ENCODE measurements at places on chromosomes 2 and 18. TPM values are rescaled to one million over a fixed set of nuclear protein-coding genes. Genes with fewer than 3 reads are reported as not detected.

- H3K27ac ChIP-seq = no peak overlapping the region
- H3K4me3 ChIP-seq = no peak overlapping the region
- no peaks in the 10 kb centered on the region for H3K36me3 ChIP-seq
Measured at GRCh38 chr2:8380026-8380425, 301.8 kb upstream of the ID2 start.

DNA sequence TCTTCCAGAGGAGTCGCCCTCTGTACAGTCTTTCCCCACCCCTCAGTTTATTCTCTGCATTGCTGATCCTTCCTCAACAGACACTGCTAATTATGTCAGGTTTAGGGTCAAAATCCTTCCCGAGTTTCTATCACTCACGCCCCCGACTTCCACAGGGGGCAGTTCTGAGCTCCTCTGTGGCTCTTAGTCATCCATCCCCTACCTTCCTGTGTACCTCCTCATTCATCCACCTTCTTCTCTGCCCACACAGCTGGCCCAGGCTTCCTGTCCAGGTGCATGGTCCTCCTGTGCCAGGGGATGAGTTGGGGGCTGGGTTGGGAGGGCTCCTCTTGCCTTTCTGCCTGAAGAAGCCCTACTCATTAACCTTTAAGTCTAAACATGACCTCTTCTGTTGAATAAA is 202.9 kb downstream of the ARL4C start:
- DNase-seq = no peak
- H3K27ac ChIP-seq = no peak overlapping the region
- H3K27me3 ChIP-seq = peaks cover 3% of the 10 kb centered on the region

DNA sequence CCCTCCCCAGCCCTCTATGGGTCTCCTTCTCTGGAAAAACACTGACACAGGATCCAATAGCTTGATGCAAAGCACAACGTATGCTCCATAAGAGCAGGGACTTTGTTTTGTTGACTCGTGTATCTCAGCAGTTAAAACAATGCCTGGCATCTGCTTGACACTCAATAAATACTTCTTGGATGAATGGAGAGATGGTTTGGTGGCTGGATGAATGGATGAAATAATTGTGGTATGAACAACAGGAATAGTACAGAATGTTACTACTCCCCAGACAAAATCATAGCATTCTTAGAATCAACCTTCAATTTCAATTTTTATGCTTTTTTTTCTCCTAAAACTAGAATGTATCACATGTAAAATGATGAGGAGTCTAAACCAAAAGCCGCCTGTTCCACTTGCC is 57.4 kb downstream of the KCNE4 start:
- no peak overlapping the region for H3K4me3 ChIP-seq
- no peak for DNase-seq
- no peaks in the 10 kb centered on the region for H3K36me3 ChIP-seq
- no peaks in the 10 kb centered on the region for H3K27me3 ChIP-seq
- no peak overlapping the region for H3K27ac ChIP-seq
- H3K4me1 ChIP-seq = no peaks in the 10 kb centered on the region

- H3K27ac ChIP-seq = peak overlapping the region; percentile 4
- H3K27me3 ChIP-seq = no peaks in the 10 kb centered on the region
- H3K4me1 ChIP-seq = no peaks in the 10 kb centered on the region
- no peak overlapping the region for H3K4me3 ChIP-seq
- peak; percentile 61 for DNase-seq
Measured at GRCh38 chr18:67613731-67614130, 97.2 kb upstream of the DSEL start.

GRCh38 chr2:28228434-28228995 is 164.1 kb upstream of the FOSL2 start:
- no peaks in the 10 kb centered on the region for H3K27me3 ChIP-seq
- peak; percentile 47 for DNase-seq
- H3K4me1 ChIP-seq = peaks cover 26% of the 10 kb centered on the region
- no peak overlapping the region for H3K4me3 ChIP-seq
- no peak overlapping the region for H3K27ac ChIP-seq
- no peaks in the 10 kb centered on the region for H3K36me3 ChIP-seq

DNA sequence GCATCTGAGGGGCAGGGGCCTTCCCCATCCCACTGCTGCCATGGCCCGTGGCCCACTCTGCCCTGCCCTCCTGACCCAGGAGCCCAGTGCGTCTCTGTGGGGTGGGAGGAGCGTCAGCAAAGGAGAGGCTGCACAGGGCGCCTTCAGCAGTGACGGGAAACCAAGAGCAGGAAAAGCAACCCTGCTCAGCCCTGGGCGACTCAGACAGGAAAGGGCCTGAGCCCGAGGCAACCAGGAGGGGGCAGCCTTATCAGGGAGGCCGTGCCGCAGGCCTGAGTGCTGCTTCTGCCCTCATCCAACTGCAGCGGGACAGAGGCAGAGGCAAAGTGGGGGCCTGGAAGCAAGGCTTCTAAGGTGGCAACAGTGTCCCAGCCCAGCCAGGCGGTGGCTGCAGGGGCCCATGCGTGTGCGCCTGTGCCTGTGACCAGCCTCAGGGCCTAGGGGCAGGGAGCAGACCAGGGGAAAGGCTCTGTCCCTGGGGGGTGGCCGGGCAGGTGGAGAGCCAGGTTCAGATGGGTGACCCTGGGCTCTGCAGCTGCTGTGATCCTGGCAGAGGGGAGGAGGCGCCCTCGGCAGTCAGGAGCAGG is 23.3 kb upstream of the ALPI start:
- no peaks in the 10 kb centered on the region for H3K4me1 ChIP-seq
- no peak overlapping the region for H3K27ac ChIP-seq
- no peak for DNase-seq
- no peaks in the 10 kb centered on the region for H3K27me3 ChIP-seq
- no peak overlapping the region for H3K4me3 ChIP-seq
- H3K36me3 ChIP-seq = no peaks in the 10 kb centered on the region

DNA sequence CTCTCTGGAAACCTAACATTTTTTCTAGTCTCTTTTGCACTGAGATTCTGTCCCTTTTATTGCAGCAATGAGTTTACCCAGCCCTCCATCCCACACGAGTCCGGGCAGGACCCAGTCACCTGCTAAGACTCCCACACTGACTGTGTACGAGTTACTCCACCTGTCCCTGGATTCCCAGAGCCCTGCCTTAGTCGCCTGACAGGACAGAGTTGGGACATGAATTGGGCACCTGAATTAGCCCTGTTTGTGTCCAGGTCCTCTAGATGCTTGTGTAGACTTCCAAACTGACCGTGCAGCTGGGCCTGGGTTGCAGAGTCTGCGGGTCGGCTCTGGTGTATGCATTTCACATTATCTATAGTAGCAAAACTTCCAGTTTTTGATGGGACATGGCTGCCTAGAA is 238.7 kb downstream of the VAPA start:
- no peak for DNase-seq
- no peak overlapping the region for H3K27ac ChIP-seq
- no peaks in the 10 kb centered on the region for H3K36me3 ChIP-seq
- no peaks in the 10 kb centered on the region for H3K4me1 ChIP-seq

DNA sequence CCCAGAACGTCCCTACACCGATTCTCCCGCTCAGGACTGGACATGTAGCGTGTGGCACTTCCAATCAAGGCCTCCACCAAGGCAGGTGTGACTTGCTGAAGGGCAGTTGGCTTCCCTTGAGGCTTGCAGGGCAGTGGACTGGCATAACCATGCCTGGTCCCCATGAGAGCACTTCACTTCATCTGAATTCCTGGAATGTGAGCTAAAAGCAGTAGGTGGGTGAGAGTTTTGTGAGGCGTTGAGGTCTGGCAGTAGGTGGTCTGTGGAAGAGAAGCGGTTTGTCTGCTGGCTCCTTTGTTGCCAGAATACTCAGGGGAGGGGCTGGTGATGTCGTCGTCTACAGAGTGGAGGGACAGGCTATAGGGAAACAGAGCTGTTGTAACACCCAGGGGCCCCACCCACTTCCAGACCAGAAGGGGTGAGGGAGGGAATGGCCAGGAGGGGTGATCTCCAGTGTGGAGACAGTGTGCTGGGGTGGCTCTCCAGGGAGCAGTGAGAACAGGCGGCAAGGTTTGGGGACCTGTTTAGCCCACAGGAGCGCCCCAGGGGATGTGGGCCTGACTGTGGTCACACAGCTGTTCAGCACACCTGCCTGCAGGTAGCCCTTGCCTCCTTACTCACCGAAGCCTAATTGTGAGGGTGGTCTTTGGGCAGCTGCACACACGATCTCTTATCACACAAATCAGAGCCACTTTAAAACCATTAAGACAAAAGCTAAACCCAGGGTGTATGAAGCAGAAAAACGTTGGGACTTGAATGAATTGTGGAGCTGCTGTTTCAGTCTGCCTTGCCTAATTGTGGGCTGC is 21.5 kb upstream of the ALKAL2 start:
- no peak overlapping the region for H3K27ac ChIP-seq
- no peaks in the 10 kb centered on the region for H3K4me1 ChIP-seq
- no peak for DNase-seq
- H3K4me3 ChIP-seq = no peak overlapping the region
- H3K27me3 ChIP-seq = no peaks in the 10 kb centered on the region
- no peaks in the 10 kb centered on the region for H3K36me3 ChIP-seq

- no peak overlapping the region for H3K27ac ChIP-seq
- H3K27me3 ChIP-seq = no peaks in the 10 kb centered on the region
- DNase-seq = no peak
Measured at GRCh38 chr2:6975988-6976387, 58.8 kb downstream of the RNF144A start.

DNA sequence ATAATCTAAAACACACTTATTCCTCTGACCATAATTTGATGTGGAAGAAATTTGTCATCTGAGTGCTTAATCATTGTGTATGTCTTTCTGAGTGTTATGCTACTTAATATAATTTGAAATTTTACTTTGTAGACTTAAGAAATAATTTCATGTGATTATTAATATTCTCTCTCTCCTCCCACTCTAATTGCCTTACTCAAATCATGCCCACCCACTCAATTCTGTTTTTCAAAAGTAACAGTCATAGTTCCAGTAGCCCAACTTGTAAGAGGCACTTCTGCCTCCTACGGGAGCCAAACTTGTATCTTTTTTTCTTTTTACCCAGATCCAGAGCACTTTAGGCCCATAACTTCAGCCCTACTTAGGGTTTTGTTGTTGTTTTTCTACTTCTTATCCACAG is 18.5 kb upstream of the KYNU start:
- no peak overlapping the region for H3K27ac ChIP-seq
- no peak for DNase-seq
- H3K27me3 ChIP-seq = no peaks in the 10 kb centered on the region

- peak overlapping the region; percentile 69 for H3K27ac ChIP-seq
- H3K36me3 ChIP-seq = peaks cover 11% of the 10 kb centered on the region
- no peaks in the 10 kb centered on the region for H3K27me3 ChIP-seq
- H3K4me1 ChIP-seq = peaks cover 10% of the 10 kb centered on the region
- peak; percentile 53 for DNase-seq
Measured at GRCh38 chr2:9424447-9425164, 1.2 kb downstream of the CPSF3 start.

GRCh38 chr2:238879043-238879442 is 31.2 kb downstream of the TWIST2 start:
- no peak overlapping the region for H3K27ac ChIP-seq
- H3K36me3 ChIP-seq = no peaks in the 10 kb centered on the region
- H3K4me1 ChIP-seq = no peaks in the 10 kb centered on the region
- H3K27me3 ChIP-seq = no peaks in the 10 kb centered on the region
- DNase-seq = no peak

DNA sequence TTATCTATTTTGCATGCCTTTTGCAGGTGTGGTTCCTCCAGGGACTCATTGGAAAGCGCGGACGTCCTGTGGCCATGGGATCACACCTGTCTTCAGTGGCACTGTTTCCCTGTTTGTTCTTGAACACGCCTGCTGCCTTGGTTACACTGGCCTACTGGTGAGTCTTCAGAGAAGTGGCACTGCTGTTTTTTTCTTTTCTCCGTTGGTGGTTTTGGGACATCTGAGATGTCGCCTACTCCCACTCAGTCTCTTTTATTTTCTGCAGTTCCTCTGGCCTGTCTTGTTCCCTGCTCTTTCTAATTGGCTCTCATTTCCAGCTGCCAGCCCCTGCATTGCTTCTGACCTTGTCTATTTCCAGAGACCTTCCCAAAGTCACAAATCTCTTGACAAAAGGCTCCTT is 35.7 kb upstream of the POU3F3 start:
- no peaks in the 10 kb centered on the region for H3K4me1 ChIP-seq
- DNase-seq = no peak
- no peaks in the 10 kb centered on the region for H3K36me3 ChIP-seq
- H3K4me3 ChIP-seq = no peak overlapping the region

DNA sequence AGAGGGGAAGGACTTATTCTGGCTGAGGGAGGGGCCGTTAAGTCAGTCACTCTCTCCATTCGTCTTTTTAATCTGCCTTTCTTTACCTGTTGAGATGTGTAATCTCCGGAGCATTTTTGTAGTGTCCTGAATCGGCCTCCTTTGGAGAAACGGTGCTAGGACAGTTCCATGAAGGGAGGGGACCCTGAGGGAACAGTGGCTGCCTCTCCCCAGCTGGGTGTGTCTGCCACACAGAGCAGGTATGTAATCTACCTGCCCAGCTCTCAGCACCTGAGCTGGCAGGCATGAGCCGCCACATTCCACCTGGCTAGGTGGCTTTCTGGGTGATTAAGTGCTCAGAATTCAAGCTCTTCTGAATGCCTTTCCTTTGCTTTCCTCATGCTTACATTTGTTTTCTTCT is 131.2 kb downstream of the WDSUB1 start:
- H3K4me1 ChIP-seq = peaks cover 50% of the 10 kb centered on the region
- DNase-seq = peak; percentile 66
- H3K36me3 ChIP-seq = peaks cover 2% of the 10 kb centered on the region
- H3K27ac ChIP-seq = peak overlapping the region; percentile 73
- no peaks in the 10 kb centered on the region for H3K27me3 ChIP-seq
- no peak overlapping the region for H3K4me3 ChIP-seq

GRCh38 chr2:39875914-39876267 is 96.8 kb upstream of the THUMPD2 start:
- H3K36me3 ChIP-seq = no peaks in the 10 kb centered on the region
- H3K4me3 ChIP-seq = no peak overlapping the region
- DNase-seq = no peak
- peaks cover 2% of the 10 kb centered on the region for H3K4me1 ChIP-seq
- no peaks in the 10 kb centered on the region for H3K27me3 ChIP-seq

GRCh38 chr2:3466482-3466863 is 52.9 kb downstream of the ADI1 start:
- DNase-seq = no peak
- H3K36me3 ChIP-seq = peaks cover 78% of the 10 kb centered on the region
- H3K27ac ChIP-seq = no peak overlapping the region
- H3K4me3 ChIP-seq = no peak overlapping the region
- no peaks in the 10 kb centered on the region for H3K4me1 ChIP-seq
- H3K27me3 ChIP-seq = no peaks in the 10 kb centered on the region

- no peaks in the 10 kb centered on the region for H3K4me1 ChIP-seq
- H3K27me3 ChIP-seq = no peaks in the 10 kb centered on the region
- no peaks in the 10 kb centered on the region for H3K36me3 ChIP-seq
- no peak overlapping the region for H3K4me3 ChIP-seq
Measured at GRCh38 chr2:100674666-100675065, 111.9 kb downstream of the PDCL3 start.

GRCh38 chr2:112296407-112296806 is 21.0 kb downstream of the ZC3H6 start:
- no peaks in the 10 kb centered on the region for H3K27me3 ChIP-seq
- DNase-seq = no peak
- no peaks in the 10 kb centered on the region for H3K36me3 ChIP-seq

Gene DGKD
- polyA plus RNA-seq = 20.7 TPM

Gene ACMSD
- polyA plus RNA-seq = 0.34 TPM

Gene EEF1B2
- 1,520 TPM for polyA plus RNA-seq

Gene ADGRF3
- polyA plus RNA-seq = 0.73 TPM

Gene RTP5
- polyA plus RNA-seq = 0.07 TPM

Gene IHH
- 68.4 TPM for polyA plus RNA-seq

Gene TXNDC2
- polyA plus RNA-seq = 0.03 TPM

Gene LAMA3
- 48.8 TPM for polyA plus RNA-seq

Gene GNAL
- 4.4 TPM for polyA plus RNA-seq

Gene MYO5B
- polyA plus RNA-seq = 52.0 TPM

Gene GULP1
- 33.3 TPM for polyA plus RNA-seq

Gene CD28
- polyA plus RNA-seq = 1.5 TPM

Gene KLHL41
- 5.1 TPM for polyA plus RNA-seq

Data from large intestine (tissue), 12 donors.